ENCODE measurements at places on chromosomes 1 and 21.

DNA sequence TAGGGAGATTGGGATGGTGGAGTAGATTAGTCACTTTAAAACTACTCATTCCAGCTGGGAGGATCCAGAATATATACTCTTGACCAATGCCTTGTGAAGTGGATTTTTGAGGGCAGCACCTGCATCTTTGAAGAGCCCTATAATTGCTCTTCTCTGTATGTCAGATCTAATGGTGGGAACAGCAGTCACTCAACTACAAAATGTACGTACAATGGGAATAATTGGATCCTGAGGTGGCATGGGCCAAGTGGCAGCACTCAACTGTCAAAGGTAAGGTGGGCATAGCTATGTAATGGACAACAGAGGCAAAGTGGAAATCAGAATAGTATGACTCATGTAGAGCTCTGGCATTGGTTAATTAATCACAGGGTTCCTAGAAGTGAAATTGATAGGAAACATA, 51.6 kb upstream of the KIAA0040 start:
- no peak for DNase-seq

GRCh38 chr1:183970516-183971300, 66.8 kb downstream of the COLGALT2 start:
- no peak for DNase-seq

DNA sequence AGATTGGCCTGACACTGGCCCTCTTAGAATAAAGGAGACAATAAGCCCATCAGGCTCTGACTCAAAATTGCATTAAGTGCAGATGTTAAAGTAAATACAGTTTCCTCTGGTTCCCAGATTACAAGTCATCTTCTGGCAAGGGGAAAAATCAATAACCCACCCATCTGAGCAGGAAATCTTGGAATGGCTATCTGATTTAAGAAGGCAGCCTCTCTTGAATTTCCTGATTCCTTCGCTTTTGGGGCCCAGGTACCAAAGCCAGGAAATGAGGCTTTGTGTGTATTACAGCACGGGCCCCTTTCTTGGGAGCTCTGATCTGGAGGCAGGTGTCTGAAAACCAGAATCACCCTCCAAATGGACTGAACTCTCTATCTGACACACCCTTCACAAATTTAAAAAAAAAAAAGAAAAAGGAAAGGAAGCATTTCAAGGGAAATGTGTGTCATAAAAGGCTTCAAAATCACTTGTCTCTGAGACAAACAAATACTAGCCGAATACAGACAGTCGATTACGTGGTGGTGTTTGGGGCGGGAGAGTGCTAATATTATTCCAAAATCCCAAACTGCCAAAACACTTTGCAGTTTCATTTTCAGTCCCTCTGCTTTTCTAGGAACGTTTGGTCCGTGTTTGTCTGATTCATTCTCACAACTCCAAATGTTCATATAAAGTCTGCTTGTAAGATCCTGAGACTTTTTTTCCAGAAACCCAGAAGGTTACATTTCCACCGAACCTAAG, 240.9 kb upstream of the CAMK1G start:
- no peak for DNase-seq

DNA sequence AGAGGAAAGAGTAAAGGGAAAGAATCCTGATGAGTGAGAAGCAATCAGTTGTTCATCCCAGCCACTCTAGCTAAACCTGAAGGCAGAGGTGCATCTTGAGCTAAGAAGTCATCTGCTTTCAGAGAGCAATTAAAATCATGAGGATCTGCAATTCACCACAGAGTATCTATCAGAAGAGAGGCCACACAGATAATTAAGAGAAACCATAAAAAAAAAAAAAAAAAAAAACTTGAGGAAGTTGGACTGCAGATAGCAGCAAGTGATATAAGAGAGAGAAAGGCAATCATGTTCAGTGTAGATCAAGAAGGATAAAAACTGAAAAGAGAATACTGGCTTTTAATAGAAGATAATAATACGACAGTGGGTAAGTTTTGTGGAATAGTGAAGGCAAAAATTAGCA, 17.7 kb downstream of the FOXJ3 start:
- DNase-seq: no peak
